ENCODE measurements at places on chromosomes 2 and 18.

GRCh38 chr2:105828558-105828957, 83.8 kb downstream of the NCK2 start:
- ATAC-seq = no peak

GRCh38 chr2:235391921-235392615, 101.8 kb upstream of the AGAP1 start:
- ATAC-seq = no peak

DNA sequence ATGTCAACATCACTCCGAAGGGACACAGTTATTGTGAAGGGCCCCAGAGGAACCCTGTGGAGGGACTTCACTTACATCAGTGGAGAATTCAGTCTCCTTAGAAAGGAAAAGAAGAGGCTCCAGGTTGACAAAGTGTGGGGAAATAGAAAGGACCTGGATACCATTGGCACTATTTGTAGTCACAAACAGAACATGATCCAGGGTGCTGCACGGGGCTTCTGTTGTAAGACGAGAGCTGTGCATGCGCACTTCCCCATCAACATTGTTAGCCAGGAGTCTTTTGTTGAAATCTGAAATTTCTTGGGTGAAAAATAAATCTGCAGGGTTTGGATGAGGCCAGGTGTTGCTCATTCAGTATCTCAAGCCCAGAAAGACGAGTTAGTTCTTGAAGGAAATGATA, 2.4 kb upstream of the ALPK2 start:
- no peak for ATAC-seq

- ATAC-seq = no peak
These were observed 56.7 kb downstream of the GPR39 start for GRCh38 chr2:132473174-132473883.

DNA sequence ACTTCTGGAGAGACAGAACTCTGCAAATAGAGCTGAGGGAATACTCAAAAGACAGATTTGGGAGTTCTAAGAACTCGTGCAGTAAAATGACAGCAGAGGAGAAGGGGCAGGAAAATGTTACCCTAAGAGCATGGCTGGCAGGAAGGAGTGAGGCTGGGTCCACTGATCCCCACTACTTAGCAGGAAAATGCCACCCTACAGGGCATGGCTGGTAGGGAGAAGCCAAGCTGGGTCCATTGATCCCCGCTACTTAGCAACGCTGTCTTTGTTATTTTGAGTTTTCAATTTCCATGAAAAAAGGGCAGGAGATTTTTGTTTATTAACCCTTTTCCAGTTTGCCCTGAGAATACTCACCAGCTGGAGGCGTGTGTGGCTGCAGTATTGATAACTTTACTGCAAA, 100.3 kb upstream of the TMEM200C start:
- no peak for ATAC-seq

DNA sequence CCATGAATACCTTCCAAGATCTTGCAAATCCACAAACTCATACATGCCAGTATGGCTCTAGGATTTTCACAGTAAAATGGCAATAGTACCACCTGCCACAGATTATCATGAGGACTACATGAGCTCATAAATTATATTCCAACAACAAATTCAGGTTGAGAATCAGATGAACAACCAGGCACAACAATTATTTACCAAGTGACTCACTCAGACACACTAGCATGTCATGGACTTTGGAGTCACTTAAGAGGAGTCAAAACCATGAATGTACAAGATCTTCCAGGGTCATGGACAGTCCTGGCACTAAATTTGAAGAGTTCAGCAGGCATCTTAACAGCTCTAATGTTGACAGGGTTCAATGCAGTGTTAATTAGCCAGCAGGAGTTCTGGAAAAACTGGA, 34.4 kb upstream of the BZW1 start:
- ATAC-seq = no peak

- no peak for ATAC-seq
These were observed 155.6 kb downstream of the TTC27 start for GRCh38 chr2:32783469-32783868.

DNA sequence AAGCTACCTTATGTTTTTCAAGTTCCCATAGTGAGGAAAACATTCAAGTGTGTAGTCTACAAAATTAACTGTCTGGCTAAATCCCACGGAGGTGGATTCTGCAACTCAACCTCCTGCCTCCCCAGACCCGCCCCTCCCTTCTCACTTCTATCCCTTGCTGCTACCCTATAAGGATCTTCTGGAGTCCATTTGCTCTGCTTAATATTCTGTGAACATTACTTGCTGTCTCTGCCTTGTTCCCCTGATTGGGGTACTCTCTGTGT, 163.2 kb downstream of the KCNE4 start:
- no peak for ATAC-seq

- ATAC-seq = no peak
These were observed 323.7 kb downstream of the ARHGAP15 start for GRCh38 chr2:143452817-143453451.

- ATAC-seq = no peak
These were observed 66.5 kb downstream of the EIF2AK3 start for GRCh38 chr2:88560619-88561307.

DNA sequence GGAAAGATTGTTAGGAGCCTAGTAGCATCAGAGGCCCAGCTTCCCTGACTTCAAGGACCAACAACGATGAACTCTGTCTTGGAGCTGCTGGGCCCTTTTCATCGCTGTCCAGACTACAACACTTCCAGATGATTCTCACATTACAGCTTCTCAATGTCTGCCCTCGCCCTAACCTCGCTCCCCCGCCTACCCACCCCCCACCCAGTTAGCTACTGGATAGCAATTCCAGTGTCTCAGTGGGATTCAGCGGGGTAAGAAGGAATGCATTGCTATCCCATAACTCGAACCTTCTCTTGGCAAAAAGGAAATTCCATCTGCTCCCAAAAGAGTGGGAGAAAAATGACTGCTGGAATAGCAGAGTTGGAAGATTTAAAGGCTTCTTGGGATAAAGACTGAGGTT, 65.0 kb downstream of the RPL37A start:
- no peak for ATAC-seq

- no peak for ATAC-seq
These were observed 8.9 kb upstream of the THUMPD2 start for GRCh38 chr2:39787950-39788349.

- no peak for ATAC-seq
These were observed 383.5 kb upstream of the LYPD1 start for GRCh38 chr2:133053541-133053940.

DNA sequence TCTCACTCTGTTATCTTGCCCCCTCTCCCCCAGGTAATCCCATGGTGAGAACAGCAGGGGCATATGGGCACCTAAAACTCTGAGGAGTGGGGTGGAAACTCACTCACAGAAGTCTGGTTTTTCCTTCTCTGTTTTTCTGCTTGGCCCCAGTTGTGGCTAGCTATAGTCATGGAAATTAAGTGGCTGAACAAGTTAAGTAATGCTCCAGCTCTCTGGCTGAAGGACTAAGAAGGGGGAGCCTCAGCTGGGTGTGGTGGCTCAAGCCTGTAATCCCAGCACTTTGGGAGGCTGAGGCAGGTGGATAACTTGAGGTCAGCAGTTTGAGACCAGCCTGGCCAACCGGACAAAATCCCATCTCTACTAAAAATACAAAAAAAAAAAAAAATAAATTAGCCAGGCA, 261.0 kb downstream of the TPGS2 start:
- no peak for ATAC-seq

DNA sequence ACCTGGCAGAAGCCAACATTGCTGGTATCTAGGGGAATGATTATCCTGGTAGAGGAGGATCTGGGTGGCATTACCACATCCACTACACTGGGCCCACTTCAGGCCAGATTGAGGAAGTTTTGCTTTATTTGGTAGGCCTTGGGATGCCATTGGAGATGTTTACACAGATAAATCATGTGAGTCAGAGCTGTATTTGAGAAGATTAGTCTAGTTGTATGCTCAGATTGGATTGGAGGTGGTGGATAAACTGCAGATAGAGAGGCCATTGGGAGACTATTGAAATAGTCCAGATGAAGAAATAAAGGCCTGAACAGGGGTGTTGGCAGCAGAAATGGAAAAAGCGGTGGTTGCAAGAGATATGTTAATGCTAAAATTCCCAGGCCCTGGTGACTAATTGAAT, 81.5 kb downstream of the EFEMP1 start:
- no peak for ATAC-seq

DNA sequence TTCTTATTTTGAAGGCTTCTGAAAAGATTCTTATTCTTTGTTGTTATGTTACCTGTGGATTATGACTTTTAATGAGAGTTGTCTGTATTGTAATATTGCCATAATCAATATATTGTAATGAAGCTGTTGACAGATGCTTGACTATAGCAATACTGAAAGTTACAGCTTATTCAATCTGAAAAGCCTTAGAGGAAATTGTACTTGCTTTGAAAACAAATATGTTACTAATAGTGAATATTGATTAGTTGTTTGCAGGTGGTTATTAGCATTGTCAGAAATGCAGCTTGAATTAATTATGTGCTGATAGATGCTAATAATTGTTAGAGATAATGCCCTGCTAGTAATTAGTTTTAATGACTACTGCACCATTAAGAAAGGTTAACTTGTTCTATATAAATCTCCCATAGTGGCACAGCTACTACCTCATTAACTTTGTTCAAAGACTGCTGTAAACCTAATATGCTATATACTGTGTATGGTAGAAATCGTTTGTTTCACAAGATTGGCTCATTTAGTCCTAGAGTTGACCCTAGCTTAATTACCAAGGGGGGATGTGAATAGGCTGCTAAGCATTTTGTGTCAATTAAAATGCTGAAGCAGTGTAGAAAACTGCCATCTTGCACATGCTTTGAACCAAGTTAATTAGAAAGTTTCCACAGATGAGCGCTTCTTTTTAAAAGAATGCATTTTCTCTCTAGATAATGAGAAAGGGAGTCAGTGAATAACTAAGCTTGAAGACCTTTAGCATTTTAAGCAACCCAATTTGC, 30.5 kb downstream of the SLC39A10 start:
- no peak for ATAC-seq

DNA sequence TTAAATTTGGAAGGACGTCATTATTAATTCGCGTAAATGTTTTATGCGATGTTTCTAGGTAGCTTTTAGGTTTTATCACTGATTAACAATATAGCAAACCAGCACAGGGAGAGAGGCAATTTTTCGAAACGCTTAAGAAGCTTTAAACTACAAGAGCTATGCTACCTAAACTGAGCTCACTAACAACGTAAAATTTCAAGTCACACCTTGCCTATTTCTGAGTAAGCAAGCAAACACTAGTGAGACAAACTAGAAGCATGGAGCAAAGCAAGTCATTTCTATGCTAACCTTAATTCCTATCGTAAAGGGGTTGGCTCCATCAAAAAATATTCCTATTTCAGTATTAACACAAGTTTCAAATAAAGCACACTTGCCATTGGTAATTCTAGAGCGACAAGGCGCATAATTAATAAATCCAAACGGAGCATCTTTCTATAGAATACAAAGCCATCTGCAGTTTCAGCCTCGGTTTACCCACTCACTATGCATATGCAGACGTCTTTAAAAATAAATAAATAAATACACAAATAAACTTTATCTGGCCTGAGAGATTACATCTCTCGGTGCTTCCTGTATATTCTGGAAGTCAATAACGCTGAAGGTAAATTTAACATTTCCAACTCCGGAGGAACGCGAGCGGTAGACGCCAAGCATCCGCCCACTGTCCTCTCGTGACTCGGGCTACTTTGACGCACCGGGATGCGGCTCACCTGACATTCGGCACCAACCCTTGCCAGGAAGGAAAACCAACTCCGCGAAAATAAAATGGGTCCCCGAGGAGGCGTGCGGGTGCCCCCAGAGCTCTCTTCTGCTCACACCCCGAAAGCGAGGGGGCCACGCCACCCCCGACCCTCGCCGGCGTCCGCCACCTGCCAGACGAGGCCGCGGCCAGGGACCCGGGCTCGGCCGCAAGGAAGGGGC, 947 bp downstream of the ITSN2 start:
- ATAC-seq = peak; percentile 20

GRCh38 chr18:47075098-47075883, 39.9 kb upstream of the ELOA2 start:
- no peak for ATAC-seq

DNA sequence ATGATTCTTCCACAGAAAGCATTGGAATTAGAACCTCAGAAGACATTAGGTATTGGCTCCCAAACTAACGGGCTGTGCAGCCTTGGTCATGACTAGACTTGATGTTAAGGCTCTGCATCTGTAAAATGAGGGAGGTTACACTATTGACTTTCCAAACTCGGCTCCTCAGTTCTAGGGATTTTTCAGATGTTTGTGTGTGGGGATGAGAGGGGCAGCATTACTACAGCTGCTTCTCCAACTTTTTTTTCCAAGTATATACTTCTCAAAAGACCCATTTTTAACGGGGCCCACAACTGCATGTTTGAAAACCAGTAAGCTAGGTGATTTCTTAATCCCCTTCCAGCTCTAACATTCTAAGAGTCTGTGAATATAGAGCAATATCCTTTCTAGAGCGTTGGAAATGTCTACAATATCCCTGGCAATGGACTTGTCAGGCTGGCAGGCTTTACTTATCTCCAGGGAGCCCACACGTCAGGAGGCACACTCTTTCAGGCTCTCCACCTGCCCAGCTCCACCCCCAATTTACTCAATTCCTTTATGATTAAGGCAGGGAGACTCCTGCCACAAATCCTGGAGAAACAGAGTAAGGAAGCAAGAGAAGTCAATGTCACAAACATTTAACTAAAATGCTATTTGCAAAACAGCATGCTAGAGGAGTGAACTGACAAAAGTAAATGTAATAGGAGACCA, 844 bp upstream of the MPV17 start:
- no peak for ATAC-seq

DNA sequence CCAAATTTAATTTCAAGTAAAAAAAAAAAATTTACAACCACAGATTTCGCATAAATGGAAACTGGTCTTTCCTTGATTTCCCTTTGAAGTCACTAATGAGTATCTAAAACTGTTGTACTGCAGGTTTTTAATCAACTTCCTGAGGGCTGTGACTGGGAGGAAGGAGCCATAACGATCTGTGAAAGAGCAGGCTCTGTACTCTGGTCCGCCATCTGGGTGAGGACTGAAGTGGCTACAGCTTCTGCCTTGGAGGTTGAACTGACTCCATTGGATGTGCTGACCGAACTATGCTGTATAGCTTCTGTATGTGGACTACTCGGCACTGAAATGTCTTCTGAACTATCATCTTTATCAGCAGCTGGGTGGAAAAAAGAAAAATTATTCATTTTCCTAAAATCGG, 69.3 kb upstream of the CHN1 start:
- ATAC-seq = no peak

GRCh38 chr2:229855116-229855515, 66.7 kb downstream of the TRIP12 start:
- ATAC-seq = no peak

DNA sequence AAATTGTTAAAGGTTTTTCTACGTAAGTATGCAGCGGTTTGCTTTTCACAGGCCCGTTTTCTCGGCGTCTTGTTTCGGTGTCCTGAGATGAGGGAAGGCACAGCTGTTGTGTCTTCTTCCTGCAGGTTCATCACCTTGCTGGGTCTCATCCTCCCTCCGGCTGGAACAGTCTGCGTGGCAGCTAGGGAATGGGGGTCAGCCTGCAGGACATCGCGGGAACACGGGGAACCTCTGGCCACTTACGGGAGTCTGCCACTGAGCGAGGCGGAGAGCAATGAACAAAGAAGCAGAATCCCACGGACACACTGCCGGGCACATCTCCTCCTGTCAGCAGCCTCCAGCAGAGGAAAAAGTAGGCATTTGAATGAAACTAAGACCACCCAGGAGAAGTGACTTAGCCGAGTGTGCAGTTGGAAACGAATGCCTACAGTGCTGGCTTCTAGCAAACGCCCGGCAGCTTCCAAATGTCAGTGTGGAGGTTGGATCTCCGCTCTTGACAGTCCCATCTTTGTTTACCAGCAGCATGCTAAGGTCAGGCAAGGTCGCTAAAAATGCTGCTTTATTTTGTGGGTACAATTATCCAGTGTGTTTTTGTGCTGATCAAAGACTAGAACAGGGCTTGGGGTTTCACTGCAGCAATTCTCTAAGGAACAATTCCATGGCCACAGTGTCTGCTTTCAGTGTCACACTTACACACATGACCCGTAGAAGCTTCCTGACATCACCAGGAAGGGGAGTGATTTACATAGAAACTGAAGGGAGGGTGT, 109.8 kb upstream of the SEC11C start:
- ATAC-seq = no peak

Measured in gastroesophageal sphincter (tissue), 4 donors.